ENCODE measurements at places on chromosomes 12 and 14.
A peak's percentile ranks its signal among the peaks of the same experiment; 100 is the strongest.

- no peak for DNase-seq
Observed at GRCh38 chr12:1914114-1914911, 4.1 kb downstream of the CACNA2D4 start.

- no peak for DNase-seq
Observed at GRCh38 chr14:68112442-68112841, 292.9 kb downstream of the RAD51B start.

DNA sequence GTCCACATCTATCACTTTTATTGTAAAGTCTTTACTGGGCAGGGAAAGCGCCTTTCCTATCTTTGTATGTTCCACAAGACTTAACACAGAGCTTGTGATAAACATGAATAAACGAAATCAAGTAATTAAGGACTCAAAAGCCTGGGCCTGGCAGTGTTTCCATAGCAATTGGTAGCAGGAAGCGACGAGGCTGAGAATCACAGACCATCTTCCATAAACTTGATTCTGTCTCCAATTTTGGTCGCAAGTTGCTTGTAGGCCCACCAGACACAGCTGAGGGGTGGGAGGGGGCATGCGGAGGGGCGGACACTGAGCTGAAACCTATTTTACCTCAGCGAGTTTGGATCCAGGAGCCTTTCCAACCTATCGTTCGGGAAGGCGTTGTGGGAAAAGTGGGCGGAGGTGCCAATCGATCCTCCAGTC is 302 bp downstream of the CCDC38 start:
- DNase-seq, result peak; percentile 38

DNA sequence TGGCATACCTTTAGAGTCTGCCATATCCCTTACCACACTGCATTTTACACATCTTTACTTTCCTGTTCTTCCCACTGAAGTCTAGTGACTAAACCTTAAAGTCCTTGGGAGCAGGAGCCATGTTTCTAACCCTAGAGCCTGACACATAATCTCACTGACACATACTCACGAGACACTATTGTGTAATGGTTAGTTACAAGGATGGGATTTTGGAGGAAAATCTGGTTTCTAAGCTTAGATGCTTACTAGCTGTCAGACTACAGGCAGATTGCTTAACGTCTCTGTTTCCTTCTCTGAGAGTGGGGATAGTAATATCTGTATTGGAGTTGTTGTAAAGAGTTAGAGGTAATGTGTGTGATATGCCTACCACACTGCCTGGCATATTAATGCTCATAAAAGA is 6.2 kb upstream of the DYRK4 start:
- DNase-seq, result no peak

- DNase-seq, result no peak
Observed at GRCh38 chr12:93751864-93752610, 74.9 kb downstream of the CRADD start.

GRCh38 chr14:70011098-70011497 is 131.9 kb downstream of the SMOC1 start:
- no peak for DNase-seq

- peak; percentile 42 for DNase-seq
Observed at GRCh38 chr12:78035901-78036606, 205.4 kb downstream of the NAV3 start.

GRCh38 chr12:51917746-51918453 is 10.6 kb downstream of the ACVRL1 start:
- DNase-seq, result no peak

- peak; percentile 37 for DNase-seq
Observed at GRCh38 chr14:23580948-23581281, 2.3 kb upstream of the JPH4 start.

GRCh38 chr12:111445726-111446581 is 40.2 kb downstream of the SH2B3 start:
- no peak for DNase-seq

GRCh38 chr12:6635856-6636531 is at the start of gene LPAR5:
TSS of gene LPAR5 (minus strand) at chr12:6635959. CDS start at chr12:6621248, 14,711 bp downstream.
- no peak for DNase-seq

- DNase-seq, result no peak
Observed at GRCh38 chr14:53824061-53824460, 132.6 kb downstream of the BMP4 start.

DNA sequence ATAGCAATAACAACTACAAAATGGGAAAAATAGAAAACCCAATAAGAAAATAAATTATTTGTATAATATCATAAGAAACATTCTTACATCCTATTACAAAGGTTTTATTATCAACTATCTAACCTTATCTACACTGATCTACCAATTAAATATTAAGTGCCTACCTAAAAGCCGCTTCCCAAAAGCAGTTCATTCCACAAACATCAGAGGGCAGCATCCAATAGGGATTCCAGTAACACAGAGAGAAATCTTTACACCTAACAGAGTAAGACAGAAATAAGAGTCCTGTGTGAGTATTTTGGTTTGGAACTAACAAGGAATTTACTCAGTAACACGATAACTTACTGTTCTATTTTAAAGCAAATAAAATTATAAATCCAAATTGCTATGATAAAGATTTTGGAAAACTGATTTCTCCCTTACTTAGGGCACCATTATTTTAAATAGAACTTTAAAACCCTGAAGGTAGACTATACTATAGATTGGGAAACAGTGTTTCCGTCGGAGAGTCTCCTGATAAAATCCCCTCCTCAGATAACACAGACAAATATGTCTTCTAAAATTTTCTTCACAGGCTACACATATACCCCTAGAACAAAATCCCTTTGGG is 15.0 kb downstream of the GXYLT1 start:
- peak; percentile 74 for DNase-seq

- no peak for DNase-seq
Observed at GRCh38 chr12:84764001-84764400, 148.6 kb downstream of the SLC6A15 start.
